ENCODE measurements at places on chromosomes 3 and 15.

GRCh38 chr15:98755781-98756180 lies 107.4 kb downstream of the IGF1R start:
- H3K4me3 ChIP-seq = no peak overlapping the region
- H3K4me1 ChIP-seq = peaks cover 15% of the 10 kb centered on the region
- H3K36me3 ChIP-seq = no peaks in the 10 kb centered on the region
- DNase-seq = no peak

DNA sequence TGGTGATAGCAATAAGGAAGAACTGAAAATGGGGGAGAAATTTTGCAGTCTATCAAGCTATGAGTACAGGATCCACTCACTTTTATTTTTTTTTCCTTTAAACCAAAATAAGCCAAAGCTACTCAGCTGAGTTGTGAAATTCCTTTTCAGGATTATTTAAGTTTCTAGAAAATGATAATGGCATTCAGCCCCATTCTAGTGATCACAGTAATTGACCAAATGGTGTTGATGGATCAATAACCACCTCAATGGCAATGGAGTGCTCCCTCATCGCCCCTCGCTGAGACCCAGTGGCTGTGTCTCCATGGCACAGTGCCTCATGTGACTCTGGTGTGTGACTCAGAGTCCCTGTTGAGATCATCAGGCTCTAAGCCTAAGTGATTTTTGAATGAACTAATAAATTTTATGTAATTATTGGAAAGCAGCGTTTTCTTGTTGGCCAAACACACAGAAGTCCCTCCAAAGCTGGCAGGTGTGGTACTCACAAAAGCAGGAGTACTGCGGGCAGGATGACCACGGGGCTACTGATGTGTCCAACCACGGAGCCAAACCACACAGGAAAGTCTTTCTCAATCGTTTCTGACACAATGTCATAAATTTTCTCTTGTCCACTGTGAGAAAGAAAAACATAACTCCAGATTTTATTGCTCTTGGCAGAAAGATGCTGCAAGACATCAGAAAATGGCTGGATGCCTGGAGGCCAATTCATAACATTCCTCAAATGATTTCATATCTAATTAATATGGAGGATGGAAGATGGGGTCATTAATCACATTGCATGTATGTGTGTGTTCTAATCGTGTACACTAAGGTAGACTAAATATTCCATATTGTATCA lies 14.4 kb upstream of the STARD5 start:
- H3K4me3 ChIP-seq = no peak overlapping the region
- no peaks in the 10 kb centered on the region for H3K36me3 ChIP-seq
- peaks cover 2% of the 10 kb centered on the region for H3K27me3 ChIP-seq
- H3K27ac ChIP-seq = peak overlapping the region; percentile 80
- no peak for DNase-seq
- peaks cover 46% of the 10 kb centered on the region for H3K4me1 ChIP-seq

GRCh38 chr3:171377859-171378258 lies 82.3 kb downstream of the TNIK start:
- no peak overlapping the region for H3K27ac ChIP-seq
- H3K27me3 ChIP-seq = no peaks in the 10 kb centered on the region
- no peak for DNase-seq
- H3K4me3 ChIP-seq = no peak overlapping the region

DNA sequence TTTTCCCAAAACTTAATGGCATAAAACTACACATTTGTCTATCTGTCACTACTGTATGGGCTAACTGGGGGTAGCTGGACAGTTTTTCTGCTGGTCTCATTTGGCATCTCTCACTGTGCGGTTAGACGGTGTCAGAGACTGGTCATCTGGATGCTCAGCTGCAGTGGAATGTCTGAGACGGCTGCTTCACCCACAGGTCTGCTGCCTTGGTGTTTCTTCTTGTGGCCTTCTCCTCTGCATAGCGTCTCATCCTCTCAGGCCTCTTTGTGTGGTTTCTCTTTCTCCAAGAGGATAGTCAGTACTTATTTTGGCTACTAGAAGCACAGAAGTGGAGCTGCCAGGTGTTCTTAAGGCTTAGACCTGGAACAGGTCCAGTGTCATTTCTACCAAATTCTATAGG lies 35.9 kb upstream of the GOLGA6L9 start:
- DNase-seq = no peak
- no peak overlapping the region for H3K4me3 ChIP-seq
- peaks cover 12% of the 10 kb centered on the region for H3K36me3 ChIP-seq
- H3K4me1 ChIP-seq = peaks cover 27% of the 10 kb centered on the region
- H3K27ac ChIP-seq = no peak overlapping the region

- peaks cover 37% of the 10 kb centered on the region for H3K4me1 ChIP-seq
- H3K27me3 ChIP-seq = peaks cover 16% of the 10 kb centered on the region
- peak overlapping the region; percentile 100 for H3K27ac ChIP-seq
- no peaks in the 10 kb centered on the region for H3K36me3 ChIP-seq
- peak; percentile 78 for DNase-seq
- H3K4me3 ChIP-seq = peak overlapping the region; percentile 93
These were observed 1.1 kb upstream of the LPP start for GRCh38 chr3:188152660-188153436.

DNA sequence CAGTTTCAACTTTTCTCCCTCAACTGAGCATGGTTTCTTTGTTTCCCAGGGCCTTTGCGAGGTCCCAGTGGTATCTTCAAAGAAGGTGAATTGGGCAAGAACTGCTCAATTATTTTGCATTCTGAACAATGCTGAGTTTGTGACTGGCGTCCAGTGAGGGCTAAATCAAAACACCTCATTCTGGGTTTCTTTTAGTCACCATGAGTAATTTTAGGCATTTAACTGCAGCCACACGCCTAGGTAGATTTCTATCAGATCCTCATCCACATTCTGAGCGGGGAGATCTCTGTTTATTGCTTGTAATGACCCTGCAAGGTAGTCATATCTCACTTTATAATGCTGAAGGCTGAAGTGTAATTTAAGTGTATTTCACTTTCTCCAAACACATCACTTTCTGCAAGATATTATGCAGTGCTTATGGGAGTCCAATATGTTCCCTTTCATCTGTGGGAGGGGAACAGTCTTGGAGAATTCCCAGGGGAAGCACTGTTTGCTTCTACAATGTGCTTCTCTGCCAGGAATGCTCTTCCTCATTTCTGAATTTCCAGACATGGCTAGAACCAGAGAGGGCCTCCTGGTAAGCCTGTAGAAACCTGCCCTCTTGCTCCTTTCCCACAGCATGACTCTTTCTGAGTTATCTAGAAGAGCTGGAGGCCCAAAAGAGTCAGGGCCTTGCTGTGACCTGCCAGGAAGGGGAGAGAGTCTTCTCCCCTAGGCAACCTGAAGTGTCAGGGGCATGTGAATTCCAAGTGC lies 91.7 kb downstream of the FRMD4B start:
- no peak overlapping the region for H3K4me3 ChIP-seq
- H3K4me1 ChIP-seq = peaks cover 89% of the 10 kb centered on the region
- peak overlapping the region; percentile 89 for H3K27ac ChIP-seq

DNA sequence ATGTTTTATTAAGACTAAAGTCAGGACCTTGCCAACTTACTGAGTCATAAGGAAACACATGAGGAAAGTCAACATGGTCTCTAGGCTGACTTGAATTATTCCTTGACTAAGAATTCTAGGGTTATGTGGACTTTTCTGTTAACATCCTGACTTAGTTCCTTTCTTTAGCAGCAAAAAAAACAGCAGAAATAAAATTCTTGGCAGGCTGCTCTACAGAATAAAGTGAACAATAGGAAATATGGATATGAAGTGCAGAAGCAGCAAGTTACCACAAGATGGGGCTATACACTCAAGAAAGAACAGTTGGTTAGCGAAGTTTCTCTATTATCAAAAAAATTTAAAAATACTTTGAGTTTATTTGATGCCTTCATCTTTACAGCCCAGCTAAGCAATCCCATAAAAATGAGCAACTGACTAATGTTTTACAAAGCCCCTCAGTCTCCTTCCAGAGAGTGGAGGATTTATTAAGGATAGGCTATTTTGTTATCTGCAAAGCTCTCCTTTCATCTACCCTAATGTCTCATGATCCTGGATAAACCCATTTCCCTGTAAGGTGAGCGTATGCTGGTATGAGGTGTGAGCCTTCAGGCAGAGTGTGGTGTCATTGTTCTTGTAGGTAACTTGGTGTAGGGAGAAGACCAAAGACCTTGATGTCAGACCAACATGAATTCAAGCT lies 23.1 kb upstream of the MCCC1 start:
- H3K36me3 ChIP-seq = no peaks in the 10 kb centered on the region
- DNase-seq = no peak
- peaks cover 3% of the 10 kb centered on the region for H3K4me1 ChIP-seq
- no peak overlapping the region for H3K27ac ChIP-seq

- no peak overlapping the region for H3K4me3 ChIP-seq
- DNase-seq = no peak
- no peak overlapping the region for H3K27ac ChIP-seq
- no peaks in the 10 kb centered on the region for H3K27me3 ChIP-seq
These were observed 55.5 kb upstream of the SLCO2A1 start for GRCh38 chr3:134085034-134085775.

GRCh38 chr3:62703451-62704167 lies 171.6 kb downstream of the CADPS start:
- DNase-seq = no peak
- H3K4me3 ChIP-seq = no peak overlapping the region
- H3K36me3 ChIP-seq = no peaks in the 10 kb centered on the region
- peaks cover 5% of the 10 kb centered on the region for H3K27me3 ChIP-seq
- H3K4me1 ChIP-seq = no peaks in the 10 kb centered on the region

DNA sequence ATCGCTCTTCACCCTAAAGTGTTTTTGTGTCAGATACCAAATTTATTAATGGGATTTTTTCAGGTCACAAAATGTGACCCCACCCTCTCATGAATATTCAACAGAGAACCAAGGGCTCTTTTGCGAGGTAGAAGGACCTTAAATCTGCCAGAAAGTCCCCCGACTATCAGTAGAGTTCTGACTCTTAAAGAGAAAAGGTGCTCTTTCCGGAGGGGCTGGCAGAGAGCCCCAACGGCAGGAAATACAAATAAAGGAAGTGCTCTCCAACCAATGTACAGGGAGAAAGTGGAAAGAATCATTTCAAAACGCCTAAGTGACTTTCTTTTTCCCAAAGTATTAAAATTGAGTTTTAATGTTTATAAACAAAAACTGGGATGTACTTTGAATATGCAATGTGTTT lies 517.2 kb downstream of the FOXP1 start:
- H3K4me1 ChIP-seq = peaks cover 64% of the 10 kb centered on the region
- no peaks in the 10 kb centered on the region for H3K36me3 ChIP-seq
- no peak for DNase-seq
- peak overlapping the region; percentile 94 for H3K27ac ChIP-seq

- no peak for DNase-seq
- no peak overlapping the region for H3K27ac ChIP-seq
- no peaks in the 10 kb centered on the region for H3K36me3 ChIP-seq
- H3K27me3 ChIP-seq = no peaks in the 10 kb centered on the region
- no peak overlapping the region for H3K4me3 ChIP-seq
- peaks cover 14% of the 10 kb centered on the region for H3K4me1 ChIP-seq
These were observed 6.0 kb downstream of the PLIN1 start for GRCh38 chr15:89673165-89673512.

- peaks cover 43% of the 10 kb centered on the region for H3K4me1 ChIP-seq
- H3K4me3 ChIP-seq = no peak overlapping the region
- peak overlapping the region; percentile 59 for H3K27ac ChIP-seq
- H3K36me3 ChIP-seq = no peaks in the 10 kb centered on the region
These were observed 12.5 kb downstream of the MBNL1 start for GRCh38 chr3:152281133-152281713.

DNA sequence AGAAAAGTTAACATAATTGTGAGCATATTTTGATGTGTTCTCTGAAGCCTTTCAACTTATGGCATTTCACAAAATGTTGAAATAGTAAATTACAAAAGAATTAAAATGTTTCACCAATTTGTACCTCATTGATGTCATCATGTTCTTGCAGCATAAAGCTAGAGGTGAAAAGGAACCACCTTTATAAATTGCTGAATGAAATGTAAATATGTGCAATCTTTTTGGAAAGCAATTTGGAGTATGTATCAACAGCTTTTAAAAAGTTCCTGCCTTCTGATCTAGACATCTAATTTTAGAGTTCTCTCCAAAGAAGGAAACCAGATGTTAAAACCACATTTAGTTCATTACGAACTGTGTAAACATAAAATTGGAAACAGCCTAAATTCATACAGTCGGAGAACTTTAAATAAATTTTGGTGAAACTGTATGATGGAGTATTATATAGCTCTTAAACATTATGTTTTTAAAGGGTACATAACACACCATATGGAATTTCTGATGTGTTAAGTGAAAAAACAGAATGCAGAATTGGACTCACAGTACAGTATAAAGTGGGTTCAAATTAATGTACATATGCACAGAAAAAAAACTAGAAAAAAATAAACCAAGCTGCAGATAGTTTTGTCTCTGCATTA lies 311.2 kb upstream of the NAALADL2 start:
- DNase-seq = no peak
- no peak overlapping the region for H3K4me3 ChIP-seq
- H3K36me3 ChIP-seq = no peaks in the 10 kb centered on the region
- H3K27me3 ChIP-seq = no peaks in the 10 kb centered on the region

DNA sequence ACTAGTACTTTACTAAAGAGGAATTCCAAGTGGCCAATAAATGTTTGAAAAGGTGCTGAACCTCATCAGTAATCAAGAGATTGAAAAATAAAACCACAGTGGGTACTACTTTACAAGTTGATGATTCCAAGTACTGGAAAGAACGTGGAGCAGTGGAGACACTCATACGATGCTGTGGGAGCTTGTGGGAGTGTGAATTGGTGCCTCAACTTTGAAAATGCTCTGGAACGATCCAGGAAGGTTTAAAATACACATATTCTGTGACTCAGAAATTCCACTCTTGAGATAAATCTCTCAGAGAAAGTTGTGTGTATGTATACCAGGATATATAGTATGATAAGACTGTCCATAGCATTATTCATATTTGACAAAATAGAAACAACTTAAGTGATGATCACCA lies 9.3 kb downstream of the LRCH3 start:
- peaks cover 3% of the 10 kb centered on the region for H3K4me1 ChIP-seq
- H3K36me3 ChIP-seq = peaks cover 4% of the 10 kb centered on the region
- no peak overlapping the region for H3K27ac ChIP-seq
- H3K4me3 ChIP-seq = no peak overlapping the region

GRCh38 chr3:33678073-33678472 lies 40.0 kb downstream of the CLASP2 start:
- H3K27me3 ChIP-seq = no peaks in the 10 kb centered on the region
- no peaks in the 10 kb centered on the region for H3K4me1 ChIP-seq
- no peak overlapping the region for H3K4me3 ChIP-seq
- no peak overlapping the region for H3K27ac ChIP-seq
- H3K36me3 ChIP-seq = peaks cover 52% of the 10 kb centered on the region

- no peak for DNase-seq
- H3K4me1 ChIP-seq = no peaks in the 10 kb centered on the region
- no peak overlapping the region for H3K27ac ChIP-seq
- peaks cover 15% of the 10 kb centered on the region for H3K36me3 ChIP-seq
- no peaks in the 10 kb centered on the region for H3K27me3 ChIP-seq
These were observed 19.2 kb downstream of the RAD51 start for GRCh38 chr15:40714144-40714543.

GRCh38 chr3:40099871-40100270 lies 209.6 kb upstream of the EIF1B start:
- no peak overlapping the region for H3K4me3 ChIP-seq
- H3K27ac ChIP-seq = no peak overlapping the region
- no peak for DNase-seq
- H3K27me3 ChIP-seq = peaks cover 12% of the 10 kb centered on the region
- H3K4me1 ChIP-seq = no peaks in the 10 kb centered on the region
- H3K36me3 ChIP-seq = no peaks in the 10 kb centered on the region

GRCh38 chr3:14525685-14526631 lies 14.2 kb downstream of the GRIP2 start:
- H3K36me3 ChIP-seq = no peaks in the 10 kb centered on the region
- no peak overlapping the region for H3K27ac ChIP-seq
- peaks cover 32% of the 10 kb centered on the region for H3K27me3 ChIP-seq
- DNase-seq = no peak
- H3K4me1 ChIP-seq = peaks cover 4% of the 10 kb centered on the region
